ENCODE measurements at places on chromosomes 2 and 18. TPM values are rescaled to one million over a fixed set of nuclear protein-coding genes. Genes with fewer than 3 reads are reported as not detected.

CXCR4 gene
- 23.2 TPM for total RNA-seq

SERPINB13 gene
- not detected for total RNA-seq

- no peak for DNase-seq
These were observed 1300.7 kb upstream of the ZEB2 start for GRCh38 chr2:145820651-145821050.

DNA sequence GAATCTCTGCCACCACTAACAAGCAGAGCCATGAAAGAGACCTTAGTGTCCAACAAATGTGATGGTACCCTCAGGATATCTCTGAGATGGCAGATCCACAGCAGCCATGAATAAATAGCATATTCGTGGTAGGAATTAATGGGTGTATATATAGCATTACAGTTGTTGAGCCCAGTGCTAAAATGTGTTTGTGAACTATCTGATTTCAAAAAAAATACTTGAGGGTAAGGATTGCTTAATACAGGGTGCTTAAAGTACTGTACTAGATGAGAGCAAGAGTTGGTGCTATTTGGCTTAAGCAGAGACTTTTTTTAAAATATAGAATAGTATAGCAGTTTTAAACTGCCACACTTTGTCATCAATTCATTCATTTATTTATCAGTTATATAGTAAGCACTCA, 101.5 kb upstream of the GALNT5 start:
- no peak for DNase-seq

SLC4A3 gene
- total RNA-seq: 12.2 TPM

FAM110C gene
- 21.8 TPM for total RNA-seq

DNA sequence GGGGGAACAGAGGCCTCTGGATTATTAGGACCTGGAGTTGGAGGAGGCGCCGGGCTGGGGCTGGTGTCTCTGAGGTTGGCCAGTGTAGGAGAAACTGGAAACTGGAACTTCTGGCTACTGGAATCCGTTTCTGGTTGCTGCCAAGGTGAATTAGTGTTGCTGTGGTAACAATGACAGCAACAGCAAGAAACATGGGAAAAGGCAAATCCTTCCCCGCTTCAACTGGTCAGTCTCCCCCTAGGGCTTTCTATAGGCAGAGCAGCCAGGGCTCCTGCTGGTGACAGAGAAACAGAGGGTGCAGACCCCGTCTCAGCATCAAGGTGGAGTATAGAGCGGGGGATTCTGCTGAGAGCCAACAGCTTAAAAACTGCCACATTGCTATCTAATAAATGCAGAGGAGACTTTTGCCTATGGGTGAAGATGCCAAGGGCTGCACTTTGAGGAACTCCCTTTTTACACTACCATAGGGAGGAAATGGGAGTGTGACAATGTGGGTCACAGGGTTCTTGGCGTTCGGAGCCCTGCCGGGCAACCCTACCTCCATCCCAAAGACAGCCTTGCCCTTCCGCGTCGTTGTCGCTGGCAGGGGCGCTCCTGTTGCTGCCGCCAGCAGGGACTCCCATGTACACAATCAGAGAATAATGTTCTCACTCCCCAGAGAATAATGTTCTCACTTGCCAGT, 81.4 kb upstream of the CABLES1 start:
- no peak for DNase-seq

GRCh38 chr2:12059616-12060441, 313.4 kb downstream of the LPIN1 start:
- no peak for DNase-seq

TRMT61B gene
- total RNA-seq: 22.8 TPM

DYNC1I2 gene
- total RNA-seq: 97.6 TPM

UPP2 gene
- total RNA-seq: not detected

DNA sequence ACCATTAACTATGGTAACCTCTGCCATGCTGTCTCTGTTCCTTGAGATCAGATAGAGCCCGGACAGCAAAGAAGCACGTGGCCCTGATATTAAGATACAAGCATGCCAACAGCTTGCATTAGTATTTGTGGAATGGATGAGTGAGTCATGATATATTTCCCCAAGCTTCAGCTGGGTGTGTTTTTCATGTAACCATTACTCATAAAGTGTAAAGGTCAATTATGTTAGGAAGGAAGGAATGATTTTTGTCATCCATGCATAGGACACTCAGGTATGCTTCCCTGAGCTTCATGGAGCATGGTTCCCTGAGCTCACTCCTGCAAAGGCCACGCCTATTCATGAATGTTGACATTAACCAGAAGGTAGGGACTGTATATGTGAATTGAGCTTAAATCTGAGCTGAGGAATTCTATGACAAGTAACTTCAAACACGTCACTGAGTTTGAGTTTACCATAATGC, 74.6 kb downstream of the ARL4C start:
- no peak for DNase-seq

DNA sequence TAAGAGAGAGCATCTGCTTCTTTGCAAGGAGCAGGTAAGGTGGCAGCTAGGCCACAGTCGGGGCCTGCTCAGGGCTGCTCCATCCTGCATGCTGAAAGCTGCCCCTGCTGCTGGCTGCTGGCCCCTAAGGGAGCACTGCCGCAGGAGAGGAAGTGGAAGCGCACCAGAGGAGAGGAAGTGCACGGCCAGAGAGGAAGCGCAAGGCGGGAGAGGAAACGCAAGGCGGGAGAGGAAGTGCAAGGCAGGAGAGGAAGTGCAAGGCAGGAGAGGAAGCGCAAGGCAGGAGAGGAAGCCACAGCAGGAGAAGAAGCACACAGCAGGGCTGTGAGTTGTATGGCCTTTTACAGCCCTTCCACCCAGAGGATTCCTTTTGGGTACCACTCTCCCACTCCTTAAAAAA, 539.0 kb upstream of the TNP1 start:
- DNase-seq: no peak

MAPRE3 gene
- total RNA-seq: 29.4 TPM

DNA sequence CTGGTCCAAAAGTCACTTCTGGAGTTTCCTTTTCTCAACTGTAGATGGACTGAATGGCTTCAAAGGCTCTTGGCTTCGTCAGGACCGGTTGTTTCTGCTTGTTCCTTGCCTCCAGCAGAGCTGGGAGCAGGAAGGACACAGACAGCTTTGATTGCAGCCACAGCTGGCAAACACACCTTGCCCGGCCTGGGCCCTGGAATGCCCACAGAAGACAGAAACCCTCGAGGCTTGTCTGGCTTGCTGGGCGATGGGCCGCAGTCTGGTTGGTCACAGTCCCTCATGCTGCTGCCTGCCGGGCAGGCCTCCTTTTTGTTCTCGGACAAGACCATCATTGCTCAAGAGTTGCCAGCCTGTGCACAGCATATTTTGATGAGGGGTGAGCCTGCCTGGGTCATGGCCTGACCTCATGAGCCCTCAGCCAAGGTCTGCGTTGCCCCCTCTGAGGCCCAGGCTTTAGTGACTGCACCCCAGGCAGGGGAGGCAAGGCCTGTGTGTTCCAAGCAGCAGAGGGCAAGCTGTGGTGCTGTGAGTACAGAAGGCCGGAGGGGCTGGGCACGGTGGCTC, 37.8 kb downstream of the ATP6V1C2 start:
- no peak for DNase-seq

GRCh38 chr2:234476766-234477165, 20.1 kb downstream of the ARL4C start:
- DNase-seq: no peak

PLEK gene
- total RNA-seq: 3.7 TPM

GRCh38 chr2:231227310-231228162, 29.1 kb downstream of the ARMC9 start:
- peak; percentile 68 for DNase-seq

- DNase-seq: no peak
These were observed 221.0 kb upstream of the TFPI start for GRCh38 chr2:187775196-187775595.

- DNase-seq: no peak
These were observed 114.7 kb upstream of the THOC1 start for GRCh38 chr18:382423-382984.

NEU2 gene
- total RNA-seq: not detected

- DNase-seq: no peak
These were observed 791.9 kb downstream of the TRIB2 start for GRCh38 chr2:13508671-13509070.

ANTXR1 gene
- 87.8 TPM for total RNA-seq

REG1A gene
- not detected for total RNA-seq

- DNase-seq: no peak
These were observed 232.2 kb downstream of the TTC32 start for GRCh38 chr2:19669559-19669958.

DNA sequence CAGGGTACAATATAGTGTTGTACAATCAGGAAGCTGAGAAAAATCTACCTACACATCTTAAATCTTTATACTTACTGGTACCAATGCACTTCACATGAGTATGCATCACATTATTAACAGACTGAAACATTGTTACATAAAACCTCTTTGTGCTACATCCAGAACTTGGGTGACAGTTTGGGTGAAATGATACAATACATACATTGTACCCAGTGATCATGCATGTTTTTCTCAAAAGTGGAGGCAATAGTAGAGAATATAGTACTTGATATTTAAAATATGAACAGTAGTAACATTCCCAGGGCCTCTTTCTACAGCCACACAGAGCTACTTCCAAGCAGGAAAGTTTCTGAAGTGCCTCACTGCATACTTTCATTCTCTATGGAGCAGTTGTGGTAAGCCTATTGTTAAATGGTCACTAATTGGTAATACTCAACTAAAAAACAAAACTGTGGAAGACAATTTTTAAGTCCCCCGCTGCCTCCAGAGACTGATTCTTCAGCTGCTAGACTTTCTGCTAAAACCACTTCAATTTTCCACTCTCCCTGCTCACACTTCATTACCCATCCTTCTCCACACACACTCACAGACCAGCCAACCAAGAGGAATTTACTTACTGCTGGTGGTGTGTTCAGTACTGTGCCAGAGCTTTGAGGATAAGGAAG, 22.9 kb upstream of the GRB14 start:
- no peak for DNase-seq

GRCh38 chr2:163248376-163249253, 410.0 kb upstream of the KCNH7 start:
- DNase-seq: no peak

All from ureter (tissue), 1 donor.